ENCODE measurements at places on chromosomes 1 and 21. TPM values are rescaled to one million over a fixed set of nuclear protein-coding genes. Genes with fewer than 3 reads are reported as not detected.
A peak's percentile ranks its signal among the peaks of the same experiment; 100 is the strongest.

GRCh38 chr1:207967703-207968102 is 56.8 kb upstream of the CD34 start:
- no peak for DNase-seq

DNA sequence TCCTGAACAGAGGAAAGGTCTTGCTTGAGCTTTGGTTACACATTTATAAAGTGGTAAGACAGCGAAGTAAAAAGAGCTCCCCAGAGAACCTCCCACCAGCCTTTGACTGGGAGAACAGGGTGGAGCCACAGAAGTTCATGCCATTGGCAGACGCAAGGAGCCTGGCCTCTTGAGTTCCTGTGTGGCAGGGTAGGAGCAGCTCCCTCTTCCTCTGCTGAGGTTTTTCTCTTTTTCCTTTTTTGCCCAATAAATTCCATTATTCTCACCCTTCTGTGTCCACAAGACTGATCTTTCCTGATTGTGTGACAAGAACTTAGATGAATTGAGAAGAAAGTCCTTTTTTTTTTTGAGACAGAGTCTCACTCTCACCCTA is 4.3 kb downstream of the THEM4 start:
- DNase-seq = peak; percentile 53

GRCh38 chr1:244968881-244969280 is 104.5 kb upstream of the HNRNPU start:
- no peak for DNase-seq

DNA sequence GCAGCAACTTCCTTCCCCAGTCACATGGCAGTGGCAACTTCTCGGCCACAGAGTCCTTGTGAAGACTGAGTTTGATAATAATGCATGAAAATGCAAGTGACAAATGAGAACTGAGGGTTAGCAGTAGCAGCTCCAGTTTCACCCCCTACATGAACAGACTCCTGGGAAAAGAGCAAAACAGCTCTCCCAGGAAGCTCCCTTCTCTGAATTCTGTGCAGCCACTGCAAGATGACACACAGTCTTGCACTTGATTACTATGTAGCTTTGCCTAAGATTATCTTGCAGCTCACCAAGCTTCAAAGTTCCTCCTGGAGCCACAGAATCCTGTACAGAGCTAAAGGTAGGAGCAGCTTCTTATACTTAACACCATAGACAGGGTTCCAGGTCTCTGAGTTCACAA is 4.7 kb downstream of the PGBD5 start:
- DNase-seq = no peak

DNA sequence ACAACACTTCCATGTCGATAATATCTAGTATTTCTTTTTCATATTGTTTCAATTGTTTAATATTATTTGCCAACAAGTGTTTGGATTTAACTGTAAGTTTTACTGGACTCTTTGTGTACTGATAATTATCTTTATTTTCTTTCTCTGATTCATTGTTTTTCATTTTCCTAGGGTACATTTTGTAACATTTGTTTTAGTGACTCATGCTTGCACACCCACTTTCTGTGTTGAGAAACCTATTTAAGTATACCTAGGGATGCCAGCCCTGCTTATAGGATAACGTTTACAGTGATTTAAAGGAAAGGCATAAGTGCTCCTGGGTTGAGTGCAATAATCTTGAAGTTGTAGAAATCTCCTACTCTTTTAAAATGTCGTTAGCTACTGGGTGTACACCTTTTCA is 1386.0 kb upstream of the ADGRL4 start:
- no peak for DNase-seq

DNA sequence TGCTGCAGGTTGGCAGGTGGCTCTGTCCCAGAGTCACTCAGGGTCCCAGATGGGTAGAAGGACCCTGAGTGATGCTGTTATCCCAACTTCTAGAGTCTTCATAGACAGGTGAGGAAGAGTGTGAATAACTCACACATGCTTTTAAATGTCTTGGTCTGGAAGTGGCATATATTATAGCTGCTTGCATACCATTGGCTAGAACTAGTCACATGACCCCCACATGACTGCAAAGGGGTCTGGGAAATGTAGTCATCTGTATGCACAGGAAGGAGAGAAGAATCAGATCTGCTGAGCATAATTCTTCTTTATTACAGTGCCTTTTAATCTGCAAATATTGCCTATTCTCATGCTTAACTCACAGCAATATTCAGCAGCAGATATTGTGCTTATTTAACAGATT is 28.2 kb upstream of the KLHDC7A start:
- no peak for DNase-seq

DNA sequence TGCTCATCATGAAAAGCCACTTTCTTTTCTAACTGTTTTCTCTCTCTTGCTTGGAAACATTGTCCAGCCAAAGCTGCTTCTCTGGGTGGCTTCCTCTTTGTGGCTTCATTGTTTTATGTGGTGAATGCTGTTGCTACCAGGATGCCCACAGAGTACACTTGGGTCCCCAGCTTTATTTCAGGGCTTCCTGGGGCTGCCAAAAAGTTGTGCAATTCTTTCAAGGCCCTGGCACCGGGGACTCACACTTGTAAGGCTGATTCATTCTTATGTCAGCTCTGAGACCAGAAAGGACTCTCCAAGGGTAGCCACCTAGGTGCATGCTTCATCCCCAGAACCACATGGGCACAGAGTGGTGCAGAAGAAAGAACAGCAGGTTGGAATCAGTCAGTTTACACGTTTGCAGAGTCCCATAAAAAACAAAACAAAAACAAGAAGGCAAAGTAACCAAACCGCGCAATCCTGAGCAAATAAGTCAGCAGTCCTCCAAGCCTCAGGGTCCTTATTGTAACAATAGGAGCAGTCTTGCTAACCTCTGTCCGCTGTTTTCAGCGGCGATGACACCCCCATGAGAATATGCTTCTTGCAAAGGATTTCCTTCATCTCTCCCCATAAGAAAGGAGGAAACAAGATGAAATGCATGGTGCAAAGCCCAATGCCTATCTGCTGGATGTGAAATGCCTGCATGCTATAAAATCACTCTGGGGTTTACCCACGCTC is 89.9 kb upstream of the SSX2IP start:
- no peak for DNase-seq

DNA sequence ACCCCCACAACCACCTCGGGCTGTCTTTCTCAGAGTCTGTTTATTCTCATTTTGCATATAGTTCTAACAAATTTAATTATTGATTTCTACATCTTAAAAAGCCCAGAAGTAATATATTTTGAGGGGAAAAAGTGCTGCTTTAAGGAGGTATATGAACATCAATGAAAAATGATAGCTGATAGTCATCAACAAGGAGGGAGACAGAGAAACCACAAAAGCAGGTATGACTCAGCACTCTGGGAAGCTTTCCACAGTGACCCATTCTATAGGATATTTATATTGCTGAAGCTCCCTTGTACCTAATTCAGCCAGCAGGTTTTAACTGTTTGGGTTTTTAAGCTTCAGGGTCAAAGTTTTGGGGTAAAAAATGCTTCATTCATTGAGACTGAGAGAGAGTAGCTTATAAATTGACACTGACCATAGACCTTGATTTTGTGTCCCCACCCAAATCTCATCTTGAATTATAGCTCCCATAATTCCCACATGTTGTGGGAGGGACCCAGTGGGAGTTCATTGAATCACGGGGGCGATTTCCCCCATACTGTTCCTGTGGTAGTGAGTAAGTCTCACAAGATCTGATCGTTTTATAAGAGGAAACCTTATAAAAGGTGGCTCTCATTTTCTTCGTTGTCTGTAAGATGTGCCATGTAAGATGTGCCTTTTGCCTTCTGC is 27.4 kb downstream of the VANGL1 start:
- no peak for DNase-seq

DNA sequence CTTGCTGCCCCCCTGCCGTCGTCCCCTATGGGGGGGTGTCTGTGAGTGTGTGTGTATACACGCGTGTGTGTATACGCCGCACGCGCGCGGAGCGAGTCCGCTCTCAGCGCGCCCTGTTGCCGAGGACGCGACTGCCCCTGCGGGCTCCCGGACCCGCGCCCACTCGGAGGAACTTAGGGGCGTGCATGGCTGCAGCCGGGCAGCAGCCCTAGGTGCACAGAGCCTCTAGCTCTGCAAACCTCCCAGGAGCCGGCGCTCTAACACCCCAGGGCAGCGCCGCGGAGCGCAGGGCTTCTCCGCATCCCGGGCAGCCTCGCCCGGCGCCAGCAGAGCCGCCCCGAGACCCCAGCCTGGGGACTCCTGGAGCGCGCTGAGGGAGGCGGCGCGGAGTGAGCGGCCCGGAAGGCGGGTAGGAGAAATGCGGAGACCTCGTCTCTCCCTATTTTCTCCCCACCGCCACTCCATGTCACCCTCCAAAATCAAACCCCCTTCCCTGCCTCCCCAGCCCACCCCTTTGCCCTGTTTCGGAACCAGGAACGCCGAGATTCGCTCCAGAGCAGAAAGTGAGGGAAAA is 574 bp downstream of the ITPKB start:
- DNase-seq = no peak

DNA sequence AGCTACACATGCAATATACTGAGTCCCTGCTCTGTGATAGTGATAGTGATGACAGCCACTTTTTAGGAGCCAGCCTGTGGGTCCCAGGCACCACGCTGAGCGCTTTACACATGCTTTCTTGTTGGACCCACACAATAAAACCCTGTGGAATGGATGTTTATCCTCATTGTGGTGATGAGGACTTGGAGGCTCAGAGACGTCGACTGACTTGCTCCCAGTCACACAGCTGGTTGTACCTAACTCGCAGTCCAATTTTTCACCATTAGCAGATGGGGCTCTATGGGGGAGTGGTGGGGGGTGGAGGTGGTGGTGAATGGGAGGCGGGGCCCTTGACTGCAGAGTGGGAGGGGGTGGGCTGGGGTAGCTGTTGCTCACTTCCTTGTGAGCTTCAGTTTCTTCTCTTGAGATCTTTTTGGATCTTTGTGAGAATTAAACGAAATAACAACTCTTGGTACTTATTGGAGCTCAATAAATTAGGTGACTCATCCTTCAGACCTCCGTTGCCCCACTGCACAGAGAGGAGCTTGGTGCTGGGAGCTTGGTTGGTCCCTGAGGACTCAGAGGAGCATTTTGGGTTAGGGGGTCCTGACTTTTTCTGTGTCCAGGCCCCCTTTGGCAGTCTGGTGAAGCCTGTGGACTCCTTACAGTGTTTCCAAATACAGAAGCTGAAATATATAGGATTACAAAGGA is 61.8 kb upstream of the CD1D start:
- DNase-seq = no peak

- no peak for DNase-seq
Observed at GRCh38 chr1:43423672-43424550, 29.8 kb downstream of the HYI start.

GRCh38 chr1:180103819-180104218 is 50.9 kb upstream of the QSOX1 start:
- DNase-seq = no peak

GRCh38 chr1:64875101-64875500 is 91.2 kb downstream of the JAK1 start:
- no peak for DNase-seq

DNA sequence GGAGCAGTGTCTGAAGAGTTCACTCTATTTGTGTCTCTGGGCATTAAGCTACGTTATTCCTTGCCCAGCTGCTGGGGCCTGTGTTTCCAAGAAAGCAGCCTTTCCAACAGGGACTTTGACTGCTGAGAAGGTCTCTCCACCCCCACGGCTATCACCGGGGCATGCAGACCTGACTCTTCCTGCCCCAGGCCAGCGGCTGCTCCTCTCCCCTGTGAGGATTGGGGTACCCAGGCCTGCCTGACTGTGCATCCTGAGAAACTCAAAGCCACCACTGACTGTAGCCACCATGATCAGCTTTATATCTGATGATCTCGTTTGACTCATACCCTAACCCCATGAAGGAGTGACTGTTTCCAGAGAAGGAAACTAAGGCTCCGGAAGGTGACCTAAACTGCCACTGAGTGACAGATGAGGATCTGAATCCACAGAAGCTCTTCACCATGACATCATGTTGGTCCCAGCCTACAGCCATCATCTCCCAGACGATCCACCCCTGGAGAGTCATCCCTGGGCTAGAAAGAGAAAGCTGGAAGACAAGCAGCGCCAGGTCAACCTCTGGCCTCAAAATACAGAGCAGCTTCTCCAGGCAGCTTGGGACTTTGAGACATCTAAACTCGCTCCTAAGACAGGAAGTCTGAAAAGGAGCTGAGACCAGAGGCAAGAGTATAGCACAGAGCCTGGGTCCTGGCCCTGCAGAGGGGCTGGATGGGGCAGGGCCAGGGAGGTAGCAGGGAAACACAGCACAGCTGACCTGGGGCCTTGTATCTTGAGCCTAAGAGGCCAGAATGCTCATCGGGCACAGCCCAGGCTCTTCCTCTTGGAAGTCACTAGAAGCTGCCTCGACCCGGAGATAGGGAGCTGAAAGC is 244.0 kb upstream of the VAMP3 start:
- DNase-seq = no peak

- DNase-seq = no peak
Observed at GRCh38 chr1:224615861-224616755, at the start of gene CNIH3. CNIH3 (plus strand) TSS chr1:224616317; CDS start chr1:224617175, 858 bp downstream.

GRCh38 chr1:193514397-193514796 is 328.0 kb upstream of the B3GALT2 start:
- no peak for DNase-seq

GRCh38 chr1:225509770-225510169 is 81.9 kb upstream of the LBR start:
- DNase-seq = no peak

DNA sequence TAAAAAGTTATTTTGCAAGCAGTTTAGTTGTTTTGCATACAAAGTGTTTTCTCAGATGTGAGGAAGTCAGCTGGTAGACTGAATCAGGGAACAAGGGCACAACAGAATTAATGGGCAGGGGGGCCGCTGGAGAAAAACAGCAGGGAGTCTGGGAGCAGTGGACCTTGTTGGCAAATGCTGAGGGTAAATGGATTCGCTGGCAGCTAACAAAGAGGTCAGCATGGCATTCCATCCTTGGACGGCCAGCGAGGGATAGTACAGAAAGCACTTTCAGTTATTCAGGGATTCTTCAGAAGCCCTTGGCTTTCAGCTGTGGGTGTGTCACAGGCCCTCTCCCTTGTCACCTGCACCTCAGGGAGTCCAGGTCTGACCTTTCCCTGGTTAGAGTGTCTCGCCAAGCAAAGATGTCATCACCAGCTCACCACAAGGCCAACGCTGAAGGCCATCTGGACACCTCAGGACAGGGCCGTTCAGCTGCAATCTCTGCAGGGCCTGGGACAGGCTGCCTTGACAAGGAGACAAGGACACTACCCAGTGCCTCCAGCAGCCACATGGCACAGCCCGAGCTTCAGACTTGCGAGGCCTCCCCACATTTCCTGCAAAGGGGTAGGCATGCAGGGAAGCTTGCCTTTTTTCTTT is 90.4 kb downstream of the KCNN3 start:
- no peak for DNase-seq

GRCh38 chr1:175277783-175278733 is 85.5 kb upstream of the KIAA0040 start:
- no peak for DNase-seq

DNA sequence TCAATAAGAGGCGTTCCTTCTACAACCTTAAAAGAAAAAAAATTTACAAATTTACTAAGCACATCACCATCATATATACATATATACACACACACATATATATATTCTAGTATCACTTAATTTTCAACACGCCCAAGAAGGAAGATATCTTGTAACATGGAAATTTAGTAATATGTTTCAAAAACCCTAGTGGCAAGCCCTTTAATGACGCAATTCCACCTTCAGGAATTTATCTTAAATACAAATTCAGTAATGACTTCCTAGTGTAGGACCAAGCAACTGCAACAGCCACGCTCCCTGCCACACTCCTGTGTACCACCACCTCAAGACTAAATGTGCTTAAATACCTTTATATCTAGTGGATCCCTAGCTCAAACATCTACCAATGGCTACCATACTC is 12.5 kb downstream of the LBR start:
- DNase-seq = no peak

Gene CAPZB
- total RNA-seq = 322 TPM

Gene UBXN10
- total RNA-seq = 0.30 TPM

Gene KCNE1
- not detected for total RNA-seq
